Epithelial cell of proximal tubule (primary cell): ENCODE measurements at places on chromosomes 6 and 20. TPM values are rescaled to one million over a fixed set of nuclear protein-coding genes. Genes with fewer than 3 reads are reported as not detected.

GRCh38 chr6:41705996-41706835 lies 29.2 kb downstream of the TFEB start:
- DNase-seq = no peak

DNA sequence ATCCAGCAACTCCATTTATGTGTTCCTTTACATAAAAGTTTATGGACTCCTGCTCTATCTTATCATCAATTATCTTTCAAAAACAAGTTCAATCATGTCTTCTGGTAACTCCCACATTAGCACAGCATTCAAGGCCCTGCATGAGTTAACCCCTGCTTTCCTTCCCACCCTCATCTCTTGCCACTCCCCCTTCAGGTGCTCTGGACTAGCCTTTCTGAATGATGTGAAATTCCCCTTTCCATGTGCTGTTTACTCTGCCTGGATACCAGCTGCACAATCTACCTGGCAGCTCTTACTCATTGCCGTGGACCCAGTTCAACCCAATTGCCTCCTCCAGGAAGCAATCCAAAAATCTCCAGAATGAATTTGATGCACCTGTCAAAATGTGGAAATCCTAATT lies 11.9 kb downstream of the ADGRF4 start:
- DNase-seq = no peak

GRCh38 chr20:56788671-56789610 lies 159.8 kb downstream of the TFAP2C start:
- no peak for DNase-seq

Gene GJA10
- not detected in 2 replicates for total RNA-seq

Gene IL17A
- not detected in 2 replicates for total RNA-seq

DNA sequence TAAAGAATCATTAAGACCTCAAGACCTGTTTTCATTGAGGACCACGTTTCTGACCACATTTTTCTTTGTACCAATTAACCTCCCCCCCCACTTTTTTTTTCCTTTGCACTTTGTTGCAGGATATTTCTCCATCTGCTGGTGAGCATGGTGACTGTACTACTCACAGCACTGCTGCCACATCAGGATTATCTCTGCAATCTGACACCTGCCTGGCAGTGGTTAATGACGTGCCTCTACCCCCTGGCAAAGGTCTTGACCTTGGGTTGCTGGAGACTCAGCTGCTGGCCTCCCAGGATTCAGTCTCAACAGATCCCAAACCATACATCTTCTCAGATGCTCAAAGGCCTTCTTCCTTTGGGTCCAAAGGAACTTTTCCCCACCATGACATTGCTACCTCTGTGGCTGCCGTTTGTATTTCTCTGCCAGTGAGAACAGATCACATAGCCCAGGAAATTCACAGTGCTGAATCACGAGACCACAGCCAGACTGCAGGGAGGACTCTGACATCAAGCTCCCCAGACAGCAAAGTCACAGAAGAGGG lies 46.6 kb upstream of the EDN3 start:
- DNase-seq = no peak

Gene TUBB2B
- 213 and 219 TPM in 2 replicates for total RNA-seq

DNA sequence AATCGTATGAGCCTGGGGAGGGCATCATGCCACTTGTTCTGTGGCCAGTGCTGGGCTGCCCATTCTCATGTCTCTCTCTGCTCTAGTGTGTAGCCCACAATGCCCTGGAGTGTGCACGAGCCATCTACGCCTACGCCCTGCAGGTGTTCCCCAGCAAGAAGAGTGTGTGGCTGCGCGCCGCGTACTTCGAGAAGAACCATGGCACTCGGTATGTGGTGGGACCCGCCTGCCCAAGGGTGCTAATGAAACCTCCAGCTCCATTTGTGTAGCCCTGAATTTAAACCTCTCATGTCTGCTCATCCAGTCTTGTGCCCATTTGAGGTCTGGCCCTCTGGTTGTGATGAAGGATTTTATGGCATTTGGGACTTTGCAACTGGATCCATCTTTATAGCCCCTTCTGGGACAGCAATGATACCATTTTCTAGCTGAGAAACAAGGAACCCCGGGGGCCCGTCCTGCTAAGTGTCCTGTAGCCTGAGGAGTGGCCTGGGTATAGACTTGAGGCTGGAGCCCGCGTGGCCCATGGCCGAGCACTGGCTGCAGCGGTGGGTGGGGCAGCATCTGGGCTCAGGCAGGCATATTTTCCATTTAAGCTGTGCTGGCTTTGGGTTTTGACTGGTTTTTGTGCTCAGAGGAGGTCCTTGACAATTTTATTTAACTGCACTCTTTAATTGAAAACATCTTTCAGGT lies 13.2 kb upstream of the C20orf204 start:
- no peak for DNase-seq

DNA sequence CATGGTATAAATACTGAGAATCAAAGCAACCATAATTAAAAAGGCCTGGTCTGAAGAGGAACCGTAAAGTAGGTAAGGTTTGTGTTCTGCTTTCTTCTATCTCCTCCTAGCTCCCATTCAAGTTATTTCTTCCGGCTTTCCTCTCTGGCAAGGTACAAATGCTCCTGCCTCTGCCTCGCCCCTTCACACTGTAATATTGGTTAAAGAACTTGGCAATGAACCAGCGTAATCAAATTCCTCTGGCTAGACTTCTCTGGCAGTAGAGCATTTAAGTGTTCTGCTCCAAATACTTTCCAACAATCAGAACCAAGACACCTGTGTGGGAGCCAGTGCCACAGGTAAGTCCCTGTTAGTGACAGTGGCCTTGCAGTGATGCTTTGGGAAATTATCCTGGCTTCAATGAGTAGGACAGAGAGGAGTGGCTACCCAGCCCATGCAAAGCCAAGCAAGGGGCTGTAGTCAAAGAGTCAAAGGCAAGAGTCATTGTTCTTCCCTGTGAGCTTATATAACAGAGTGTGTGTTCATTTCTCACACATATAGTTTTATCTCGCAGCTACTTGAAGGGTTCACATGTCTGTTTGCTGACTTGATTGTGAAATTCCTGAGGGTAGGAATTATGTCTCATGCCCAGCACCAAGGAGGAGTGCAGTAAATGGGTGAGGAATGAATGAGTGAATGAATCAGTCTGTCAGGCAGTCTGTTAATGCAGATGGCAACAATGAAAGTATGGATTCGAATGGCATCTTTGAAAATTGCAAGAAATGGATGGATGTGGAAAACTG lies 329.3 kb downstream of the NRN1 start:
- DNase-seq = no peak

Gene CABLES2
- 5.8 and 7.8 TPM in 2 replicates for total RNA-seq

DNA sequence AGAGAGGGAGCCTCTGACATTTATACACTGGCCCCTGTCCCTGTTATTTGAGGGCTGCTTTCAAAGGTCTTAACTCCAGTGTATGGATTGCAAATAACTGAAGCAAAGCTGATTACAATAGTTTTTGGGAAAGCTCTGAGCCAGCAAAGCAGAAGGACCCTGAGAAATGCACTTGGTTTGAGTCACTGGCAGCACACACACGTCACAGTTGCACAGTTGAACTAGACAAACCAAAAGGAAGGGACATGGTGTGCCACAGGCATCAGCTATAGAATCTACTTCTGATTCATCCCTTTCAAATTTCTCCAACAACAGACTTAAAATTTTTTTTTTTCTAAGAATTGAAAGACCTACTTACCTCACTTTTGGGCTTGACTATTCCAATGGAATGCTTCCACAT lies 56.4 kb downstream of the SNRNP48 start:
- no peak for DNase-seq

DNA sequence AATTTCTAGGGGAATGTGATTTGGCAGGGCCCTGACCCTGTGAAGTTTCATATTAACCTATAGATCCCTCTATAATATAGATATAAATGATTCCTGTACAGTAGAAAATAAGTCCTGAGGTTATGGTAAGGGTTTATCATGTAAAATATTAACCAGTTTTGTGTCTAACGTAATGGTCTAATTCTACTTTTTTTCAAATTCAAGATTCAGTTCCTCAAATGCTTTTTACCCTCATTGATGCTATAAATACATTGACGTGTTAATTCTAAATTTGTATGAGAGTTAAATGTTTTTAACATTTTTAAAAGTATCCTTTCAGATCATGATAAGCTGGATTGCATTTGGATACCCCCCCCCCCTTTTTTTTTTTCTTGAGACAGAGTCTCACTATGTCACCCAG lies 169.4 kb downstream of the MEI4 start:
- no peak for DNase-seq

Gene CGA
- not detected in 2 replicates for total RNA-seq

- DNase-seq = no peak
Measured at GRCh38 chr6:119073307-119074051, 5.0 kb downstream of the FAM184A start.

Gene GPANK1
- total RNA-seq = 16.0 and 32.9 TPM in 2 replicates

GRCh38 chr20:20932156-20932555 lies 174.0 kb downstream of the LINC00237 start:
- DNase-seq = no peak

DNA sequence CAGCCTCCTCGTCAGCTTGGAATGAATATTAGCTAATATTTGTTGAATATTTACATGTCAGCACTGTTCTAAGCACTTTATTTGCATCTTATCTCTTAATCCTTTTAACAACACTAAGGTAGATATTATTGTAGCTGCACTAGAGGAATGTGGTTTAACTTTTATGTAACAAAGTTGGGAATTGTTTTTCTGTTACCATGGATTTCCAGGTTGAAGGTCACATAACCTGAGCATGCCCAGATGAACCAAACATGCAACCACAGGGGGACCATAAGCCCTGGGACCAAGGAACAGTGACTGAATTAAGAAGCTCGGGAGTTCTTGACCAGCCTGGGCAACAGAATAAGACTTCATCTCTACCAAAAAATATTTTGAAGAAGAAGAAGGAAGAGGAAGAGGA lies 29.1 kb upstream of the YWHAB start:
- DNase-seq = no peak

Gene VWA7
- total RNA-seq = 0.65 and 2.2 TPM in 2 replicates

DNA sequence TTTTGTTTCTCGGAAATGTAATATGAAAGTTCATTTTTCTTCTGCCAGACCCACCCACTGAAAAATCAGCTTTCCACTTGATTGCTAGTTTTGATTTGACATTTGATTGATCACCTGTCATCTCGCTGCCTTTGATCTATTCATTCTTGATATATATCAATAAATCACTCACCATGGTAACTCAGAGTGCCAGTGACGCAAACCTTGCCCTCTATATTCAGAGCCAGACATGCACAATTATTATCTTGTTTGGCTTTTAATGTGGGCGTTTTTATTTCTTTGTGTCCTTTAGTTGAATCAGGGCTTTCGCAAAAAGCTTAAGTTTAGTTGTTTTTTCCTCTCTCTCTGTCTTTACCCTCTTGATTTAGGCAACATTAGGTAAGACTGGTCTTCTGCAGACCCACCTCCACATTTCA lies 2.0 kb downstream of the TSHZ2 start:
- DNase-seq = no peak

GRCh38 chr20:62472138-62472940 lies 3.5 kb downstream of the GATA5 start:
- DNase-seq = no peak

DNA sequence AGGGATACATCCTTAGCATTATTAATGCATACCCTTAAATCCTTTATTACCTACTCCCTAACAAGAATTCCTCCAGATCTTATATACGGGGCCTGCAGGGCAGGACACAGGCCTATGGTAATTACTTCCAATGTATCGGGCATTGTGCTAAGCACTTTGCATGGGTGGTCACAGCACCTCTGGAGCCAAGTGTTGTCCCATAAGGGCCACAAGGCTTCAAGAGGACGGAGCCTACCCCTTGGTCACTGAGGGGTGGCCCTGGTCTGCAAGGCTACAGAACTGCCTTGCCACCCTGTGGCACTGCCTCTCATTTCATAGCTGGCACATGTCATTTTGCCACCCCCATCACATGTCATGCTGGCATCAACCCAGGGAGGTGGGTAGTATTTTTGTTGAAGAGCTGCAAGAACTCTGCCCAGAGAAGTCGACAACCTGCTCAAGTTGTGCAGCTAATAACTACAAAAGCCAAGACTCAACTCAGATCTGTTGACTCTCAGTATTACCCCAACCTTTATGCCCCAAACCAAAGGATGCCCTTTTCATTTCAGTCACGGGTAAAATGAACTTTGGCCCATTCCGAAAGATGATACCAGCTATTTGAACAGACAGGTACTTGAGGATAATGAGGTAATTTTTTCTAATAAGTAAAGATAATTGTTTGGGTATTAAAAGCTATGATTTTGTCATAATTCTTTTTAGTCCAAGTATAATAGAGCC lies 144.1 kb upstream of the AKAP12 start:
- DNase-seq = no peak

- no peak for DNase-seq
Measured at GRCh38 chr6:122405417-122405816, 6.0 kb downstream of the HSF2 start.
